HCEC 1CT (cell line): ENCODE measurements at places on chromosomes 7 and 10.

- DNase-seq, result no peak
Observed at GRCh38 chr7:29538389-29538788, 25.2 kb upstream of the PRR15 start.

GRCh38 chr10:19014034-19014433 is 34.6 kb upstream of the MALRD1 start:
- DNase-seq, result no peak

- DNase-seq, result no peak
Observed at GRCh38 chr10:82149674-82150073, 274.7 kb downstream of the NRG3 start.

GRCh38 chr10:6944436-6944835 is 364.4 kb upstream of the PRKCQ start:
- DNase-seq, result no peak

GRCh38 chr7:114941692-114942091 is 19.8 kb downstream of the MDFIC start:
- DNase-seq, result no peak

GRCh38 chr7:44398953-44399574 is 73.7 kb upstream of the CAMK2B start:
- no peak for DNase-seq
